Stimulated activated CD4-positive, alpha-beta T cell treated with anti-CD3 and anti-CD28 coated beads, Interleukin-1b, Interleukin-23, amount 100 ng/mL, for 24 hours (primary cell): ENCODE measurements at places on chromosomes 2 and 18.

DNA sequence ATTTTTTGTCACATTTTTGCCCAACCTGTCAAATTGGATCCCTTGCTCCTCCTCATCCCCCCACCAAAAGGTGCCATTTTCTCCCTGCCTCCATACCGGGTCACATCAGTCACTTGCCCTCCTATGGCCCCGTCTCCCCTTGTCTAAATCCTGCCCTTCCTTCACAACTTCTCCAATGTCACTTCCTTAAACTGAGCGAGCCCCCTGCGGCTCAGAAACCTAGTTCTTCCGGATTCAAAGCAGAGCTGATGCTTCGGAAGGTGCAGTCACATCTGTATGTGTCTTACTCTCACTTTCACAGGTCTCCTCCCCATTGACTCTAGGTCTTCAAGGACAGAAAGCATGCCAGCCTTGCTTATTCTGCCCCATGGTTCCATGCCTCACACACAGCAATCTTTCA lies 22.1 kb downstream of the TNP1 start:
- no peak for DNase-seq

DNA sequence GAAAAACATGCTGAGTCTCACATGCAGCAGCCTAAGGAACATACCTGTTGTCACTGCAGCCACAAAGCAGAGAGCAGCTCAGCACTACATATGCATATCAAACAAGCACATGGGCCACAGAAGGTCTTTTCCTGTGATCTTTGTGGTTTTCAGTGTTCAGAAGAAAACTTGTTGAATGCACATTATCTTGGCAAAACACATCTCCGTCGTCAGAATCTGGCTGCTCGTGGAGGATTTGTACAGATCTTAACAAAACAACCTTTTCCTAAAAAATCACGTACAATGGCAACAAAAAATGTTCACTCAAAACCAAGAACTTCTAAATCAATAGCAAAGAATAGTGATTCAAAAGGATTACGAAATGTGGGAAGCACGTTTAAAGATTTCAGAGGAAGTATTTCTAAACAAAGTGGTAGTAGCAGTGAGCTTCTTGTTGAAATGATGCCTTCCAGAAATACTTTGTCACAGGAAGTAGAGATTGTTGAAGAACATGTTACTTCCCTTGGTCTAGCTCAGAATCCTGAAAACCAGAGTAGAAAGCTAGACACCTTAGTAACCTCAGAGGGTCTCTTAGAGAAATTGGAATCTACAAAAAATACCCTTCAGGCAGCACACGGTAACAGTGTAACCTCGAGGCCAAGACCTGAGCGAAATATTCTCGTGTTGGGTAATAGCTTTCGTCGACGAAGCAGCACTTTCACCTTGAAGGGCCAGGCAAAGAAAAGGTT lies 34.1 kb downstream of the ZNF407 start:
- no peak for DNase-seq

GRCh38 chr2:120577721-120578295 lies 157.9 kb upstream of the GLI2 start:
- no peak for DNase-seq

GRCh38 chr2:237879058-237879430 lies 19.6 kb downstream of the RAMP1 start:
- no peak for DNase-seq

GRCh38 chr2:222257645-222258044 lies 41.2 kb downstream of the PAX3 start:
- DNase-seq = no peak

DNA sequence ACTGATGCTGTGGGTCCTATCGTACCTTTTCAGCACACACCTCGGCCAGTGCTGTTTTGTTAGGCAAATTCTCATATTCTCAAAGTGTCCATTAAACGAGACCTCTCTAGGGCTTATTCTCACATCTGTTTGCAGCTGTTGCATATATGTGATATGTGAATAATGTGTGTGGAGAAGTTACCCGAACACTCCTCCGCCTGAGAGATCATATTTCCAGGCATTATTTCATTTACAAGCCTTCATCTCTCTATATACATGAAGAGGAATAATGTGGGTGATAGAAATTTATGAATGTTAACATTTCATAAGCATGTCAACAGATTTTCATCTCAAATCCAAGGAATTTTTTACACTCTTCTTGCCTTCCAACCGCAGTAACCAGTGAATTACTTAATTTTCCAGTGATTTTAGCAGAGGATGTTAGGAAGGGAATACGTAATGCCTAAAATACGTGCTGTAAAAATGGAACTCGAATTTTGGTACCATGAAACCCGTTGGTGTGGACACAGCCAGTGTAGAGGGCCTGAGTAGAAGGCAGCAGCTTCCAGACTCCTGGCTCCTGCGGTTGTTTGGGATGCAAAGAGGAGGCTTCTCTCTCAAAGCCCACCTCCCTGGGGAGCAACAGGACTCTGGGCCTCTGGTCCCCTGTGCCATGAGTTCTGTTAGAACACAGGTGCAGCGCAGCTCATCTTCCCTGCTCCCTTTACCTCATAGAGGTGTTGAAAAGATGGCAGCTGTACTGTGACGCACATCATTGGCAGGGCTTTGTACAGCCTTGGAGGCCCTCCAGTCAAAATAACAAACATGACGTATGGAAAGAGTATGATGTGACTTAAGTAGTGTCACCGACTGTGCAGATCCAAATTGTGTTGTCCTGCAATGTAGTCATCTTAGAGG lies 280.1 kb downstream of the NEDD4L start:
- DNase-seq = no peak

- no peak for DNase-seq
Observed at GRCh38 chr18:4807604-4808293, 352.6 kb upstream of the DLGAP1 start.

- no peak for DNase-seq
Observed at GRCh38 chr2:191688934-191689695, 11.2 kb downstream of the NABP1 start.

DNA sequence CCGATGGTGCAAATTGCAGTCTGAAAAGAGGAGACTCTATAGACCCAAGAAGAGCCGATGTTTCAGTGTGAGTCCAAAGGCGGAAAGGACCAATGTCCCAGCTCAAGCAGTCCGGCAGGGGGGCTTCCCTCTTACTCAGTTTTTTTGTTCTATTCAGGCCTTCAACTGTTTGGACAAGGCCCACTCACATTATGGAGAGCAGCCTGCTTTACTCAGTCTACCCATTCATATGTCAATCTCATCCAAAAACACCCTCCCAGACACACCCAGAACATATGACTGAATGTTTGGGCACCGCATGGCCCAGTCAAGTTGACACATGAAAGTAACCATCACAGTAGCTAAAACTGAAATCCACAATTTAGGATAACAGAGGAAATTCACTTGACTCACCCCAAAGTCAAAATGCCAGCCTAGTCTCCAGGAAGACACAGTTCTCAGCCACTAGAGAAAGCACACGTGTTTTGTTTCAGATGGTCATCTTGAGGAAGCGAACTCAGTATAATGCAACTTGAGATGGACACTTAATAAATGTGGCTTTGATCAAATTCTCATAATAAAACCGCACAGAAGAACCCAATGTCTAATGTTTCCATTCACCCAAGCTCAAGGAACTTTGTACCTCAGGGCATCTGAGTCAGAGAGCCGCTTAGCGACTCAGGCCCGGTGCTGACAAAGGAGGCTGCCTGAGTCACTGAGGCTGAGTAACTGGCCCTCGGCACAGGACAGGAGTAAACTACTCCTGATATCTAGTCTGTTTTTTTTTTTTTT lies 2.4 kb downstream of the FHL2 start:
- DNase-seq = no peak

DNA sequence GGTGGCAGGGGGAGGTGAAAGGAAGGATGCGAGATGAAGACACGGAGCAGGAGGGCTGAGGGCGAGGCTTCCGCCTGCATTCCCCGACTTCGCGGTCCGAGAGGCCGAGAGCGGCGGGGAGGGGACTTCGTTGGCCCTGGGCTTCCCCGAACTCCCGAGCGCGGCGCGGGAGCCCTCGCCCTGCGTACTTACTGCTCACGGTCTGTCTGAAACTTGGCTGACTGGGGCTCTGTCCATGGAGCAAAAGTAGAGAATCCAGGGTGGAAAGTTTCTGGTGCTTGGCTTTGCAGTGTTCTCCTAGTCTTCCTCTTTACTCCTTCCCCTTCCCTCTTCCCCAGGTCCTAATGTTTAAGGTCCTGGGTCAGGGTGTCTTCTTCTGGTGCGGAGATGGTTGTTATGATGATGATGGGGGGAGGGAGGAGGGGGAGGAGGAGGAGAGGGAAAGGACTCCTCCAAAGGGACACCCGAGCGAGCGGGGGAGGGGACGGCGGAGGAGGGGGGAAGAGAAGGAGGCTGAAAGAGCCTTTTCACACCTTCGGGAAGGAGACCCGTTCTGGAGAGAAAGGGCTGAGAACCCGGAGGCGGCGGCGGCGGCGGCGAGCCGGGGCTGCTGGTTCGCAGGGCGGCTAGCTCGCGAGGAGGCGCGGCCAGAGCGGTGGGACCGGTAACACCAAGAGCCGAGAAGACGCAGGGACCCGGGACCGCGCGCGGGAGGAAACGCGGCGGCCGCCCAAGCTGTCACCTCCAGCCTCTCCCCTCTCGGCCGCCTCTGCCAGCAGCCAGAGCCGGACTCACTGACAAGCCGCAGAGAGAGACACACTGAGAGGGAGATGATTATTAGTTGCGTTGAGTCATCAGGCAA lies at the start of gene SATB2:
TSS of gene SATB2 (minus strand) at position 793 of the 862 bp plus-strand sequence. CDS start 1,902 bp downstream, outside the sequence.
- DNase-seq = no peak

GRCh38 chr2:69741229-69741574 lies 732 bp upstream of the ANXA4 start:
- DNase-seq = no peak

DNA sequence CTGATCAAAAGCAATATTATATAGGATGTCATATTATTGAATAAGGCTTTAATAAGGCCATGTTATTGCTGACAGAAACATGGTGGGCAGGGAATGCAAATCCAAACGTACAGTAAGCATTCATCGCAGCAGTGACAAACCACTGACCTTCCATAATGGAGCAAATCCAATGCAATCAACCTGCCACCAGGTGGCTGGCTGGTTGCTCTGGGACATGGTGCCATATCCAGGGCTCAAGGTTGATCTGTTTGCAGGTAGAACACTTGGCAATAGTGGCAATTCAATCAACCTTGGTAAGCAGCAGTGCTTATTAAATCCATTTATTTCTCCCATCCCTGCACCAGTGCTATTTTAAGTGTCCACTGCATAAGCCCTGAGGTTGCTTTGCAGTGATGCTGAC lies 75.4 kb downstream of the CERKL start:
- DNase-seq = no peak

GRCh38 chr2:158134655-158135054 lies 33.0 kb downstream of the UPP2 start:
- DNase-seq = no peak

DNA sequence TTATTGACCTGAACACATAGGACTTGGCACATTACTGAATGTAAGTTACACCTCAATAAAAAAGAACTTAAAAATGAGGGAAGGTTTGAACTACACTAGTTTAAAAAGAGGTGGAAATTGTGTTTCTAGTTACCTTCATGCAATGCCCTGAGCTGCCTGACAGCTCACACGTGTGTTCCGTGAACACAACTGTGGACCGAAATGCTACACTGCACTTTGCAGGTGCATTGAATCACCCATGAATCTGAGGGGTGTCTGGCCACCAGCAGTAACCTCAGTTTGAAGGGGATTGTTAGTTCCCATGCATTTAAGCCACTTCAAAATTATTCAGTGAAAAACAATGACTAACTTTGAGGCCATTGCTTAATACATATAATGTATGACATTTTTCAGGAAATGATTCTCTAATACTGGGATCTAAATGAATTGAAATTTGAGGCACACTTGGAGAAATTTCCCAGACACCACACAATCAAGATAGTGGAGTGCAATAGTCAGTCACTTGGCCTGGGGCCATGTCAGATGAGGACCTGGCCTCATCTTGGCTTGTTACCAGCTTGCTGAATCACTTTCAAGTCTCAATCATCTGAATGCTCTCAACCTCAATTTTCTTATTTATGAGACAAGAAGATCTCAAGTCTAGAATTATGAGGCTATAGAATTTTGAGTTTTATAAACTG lies 59.3 kb downstream of the MYL12B start:
- no peak for DNase-seq

DNA sequence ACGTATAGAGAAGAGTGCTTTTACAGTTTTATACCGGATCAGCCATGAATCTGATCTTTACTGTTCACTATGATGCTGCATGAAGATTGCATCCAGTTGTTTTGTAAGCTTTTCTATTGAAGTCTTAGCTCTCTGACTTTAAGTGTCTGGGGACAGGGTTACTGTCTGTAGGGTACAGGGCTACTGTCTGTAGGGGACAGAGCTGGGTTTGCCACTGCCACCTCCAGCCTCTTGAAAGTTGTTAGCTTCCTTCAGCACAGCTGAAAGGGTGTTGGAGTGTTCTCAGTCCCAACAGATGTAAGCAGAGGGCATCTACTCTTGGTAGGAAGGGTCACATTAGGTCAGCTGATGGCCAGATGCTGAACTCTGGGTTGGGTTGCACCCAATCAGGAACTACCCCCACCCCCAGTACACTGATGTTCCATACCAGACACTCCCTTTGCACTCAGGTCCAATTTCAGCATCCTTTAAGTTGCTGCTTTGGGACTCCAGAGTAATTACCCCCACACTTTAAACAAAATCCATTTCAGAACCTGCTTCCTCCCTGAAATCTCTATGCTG lies 58.0 kb downstream of the MYL12B start:
- DNase-seq = no peak

DNA sequence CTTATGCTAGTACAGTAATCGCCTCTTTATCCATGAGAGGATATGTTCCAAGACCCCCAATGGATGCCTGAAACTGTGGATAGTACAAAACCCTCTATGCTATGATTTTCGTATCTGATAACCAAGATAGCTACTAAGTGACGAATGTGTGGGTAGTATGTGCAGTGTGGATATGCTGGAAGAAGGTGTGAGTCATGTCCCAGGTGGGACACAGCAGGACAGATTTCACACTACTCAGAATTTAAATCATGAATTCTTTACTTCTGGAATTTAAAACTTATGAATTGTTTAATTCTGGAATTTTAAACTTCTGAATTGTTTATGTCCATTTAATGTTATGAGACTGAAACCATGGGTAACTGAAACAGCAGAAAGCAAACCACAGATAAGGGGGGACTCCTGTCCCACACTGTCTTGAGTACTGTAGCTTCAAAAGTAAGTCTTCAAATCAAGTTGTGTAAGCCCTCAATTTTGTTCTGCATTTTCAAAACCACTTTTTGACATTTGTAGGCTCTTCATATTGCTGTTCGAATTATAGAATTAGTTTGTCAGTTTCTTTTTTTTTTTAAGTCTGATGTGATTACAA lies 116.0 kb downstream of the LTBP1 start:
- DNase-seq = no peak
